Gastroesophageal sphincter (tissue), 4 donors: ENCODE measurements at places on chromosomes 3 and 15. TPM values are rescaled to one million over a fixed set of nuclear protein-coding genes. Genes with fewer than 3 reads are reported as not detected.
A peak's percentile ranks its signal among the peaks of the same experiment; 100 is the strongest.

DNA sequence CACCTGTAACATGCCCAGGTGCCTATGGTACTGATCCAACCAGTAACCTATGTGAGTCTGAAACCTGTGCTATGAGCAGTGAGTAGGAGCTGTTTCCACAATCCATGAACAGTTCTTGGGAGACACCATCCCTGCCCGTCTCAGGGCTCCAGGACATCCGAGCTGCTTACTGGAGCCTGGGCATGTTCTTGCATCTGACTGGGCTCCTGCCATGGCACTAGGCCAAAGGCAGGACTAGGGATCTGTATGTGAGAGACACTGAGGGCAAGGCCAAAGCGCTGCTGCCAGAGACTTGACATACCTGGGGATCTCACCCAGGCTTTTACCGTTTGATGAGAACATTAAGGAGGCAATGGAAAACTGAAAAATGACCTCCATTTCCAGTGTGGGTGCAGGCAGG lies 59.8 kb downstream of the WDR76 start:
- ATAC-seq, result no peak

- ATAC-seq, result no peak
Observed at GRCh38 chr3:111607240-111607920, 12.2 kb upstream of the ZBED2 start.

GRCh38 chr3:186099178-186099577 lies 9.7 kb downstream of the ETV5 start:
- no peak for ATAC-seq

DNA sequence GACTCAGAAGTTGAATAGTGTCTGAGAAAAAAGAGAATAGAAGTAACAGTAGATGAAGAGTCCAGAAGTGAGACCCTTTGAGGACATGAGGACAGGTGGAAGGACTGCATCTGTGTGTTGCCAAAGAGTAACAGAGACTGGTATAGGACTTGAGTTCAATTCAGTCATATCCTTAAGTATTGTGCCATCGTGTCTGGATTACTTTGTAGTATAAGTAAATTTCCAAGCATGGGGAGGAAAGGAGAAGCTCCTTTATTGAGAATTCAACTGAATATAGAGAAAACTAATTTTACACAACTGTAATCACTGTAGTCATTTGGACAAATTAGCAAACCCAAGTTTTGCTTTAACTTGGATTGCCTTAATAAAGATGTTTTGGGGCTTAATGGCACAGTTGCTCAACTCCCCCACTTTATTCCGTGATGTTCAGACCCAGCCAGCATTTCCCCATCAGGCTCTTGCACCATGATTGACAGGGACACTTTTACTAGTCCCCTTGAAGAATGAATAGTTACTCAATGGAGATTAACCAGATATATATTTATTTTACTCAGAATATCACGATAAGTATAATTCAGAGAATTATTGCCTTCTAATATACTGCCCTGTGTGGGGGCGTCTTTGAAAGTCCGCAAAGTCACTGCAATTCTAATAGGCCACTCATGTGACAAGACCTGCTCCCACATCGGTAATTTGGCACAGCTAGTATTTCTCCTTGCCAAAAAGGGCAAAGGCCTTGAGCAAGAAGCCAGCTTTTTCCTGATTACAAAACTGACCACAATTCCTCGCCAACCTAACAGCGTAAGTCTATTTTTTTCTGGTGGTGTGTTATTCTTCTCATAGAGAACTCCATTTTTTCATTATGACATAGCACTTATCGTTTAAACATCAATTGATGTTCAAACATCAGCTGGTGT lies 61.3 kb downstream of the PPARG start:
- peak; percentile 55 for ATAC-seq

DNA sequence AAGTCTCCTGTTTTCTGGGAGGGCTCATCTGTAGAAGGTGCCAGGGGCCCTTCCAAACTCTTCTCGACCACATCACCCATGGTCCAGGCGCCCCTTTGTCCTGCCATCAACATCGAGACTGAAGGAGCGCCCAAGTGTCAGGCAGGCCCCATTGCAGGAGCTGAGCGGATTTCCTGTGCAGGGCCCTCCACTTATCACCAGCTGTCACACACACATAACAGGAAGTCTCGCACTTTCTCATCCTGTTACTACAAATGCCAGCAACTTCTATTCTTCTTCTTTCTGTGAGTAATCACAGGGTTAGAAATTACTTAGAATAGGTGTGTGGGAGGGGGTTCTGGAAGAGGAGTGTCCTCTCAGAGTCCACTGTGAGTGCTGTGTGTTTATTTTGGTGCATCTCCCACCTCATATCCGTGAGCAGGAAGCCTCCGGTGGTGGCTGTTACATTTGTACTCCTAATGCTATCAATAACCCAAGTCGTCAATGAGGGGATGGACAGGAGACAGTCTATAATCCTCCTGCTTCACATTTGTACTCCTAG lies at the start of gene KLHL6:
Gene KLHL6 (minus strand): TSS at position 166 of the 541 bp plus-strand sequence. CDS start 53 bp downstream, at position 113.
- ATAC-seq, result peak; percentile 43

DNA sequence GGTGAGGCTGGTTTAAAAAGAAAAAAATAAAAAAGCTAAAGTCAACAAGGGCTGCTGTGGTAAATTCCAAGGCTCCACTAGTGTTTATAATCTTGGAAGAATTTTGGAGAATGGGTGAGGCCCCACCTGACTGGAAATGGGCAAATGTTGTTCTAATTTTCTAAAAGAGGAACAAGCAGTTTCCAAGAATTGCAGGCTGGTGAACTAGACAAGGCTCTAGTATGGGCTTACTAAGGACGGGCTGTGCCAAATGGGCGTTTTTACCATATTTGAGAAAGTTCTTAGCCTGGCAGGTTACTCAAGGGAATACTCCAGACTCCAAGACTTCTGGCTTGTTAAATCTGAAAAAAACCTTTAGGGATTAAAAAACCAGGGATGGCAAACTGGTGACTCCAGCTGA lies 67.0 kb upstream of the ABHD2 start:
- ATAC-seq, result peak; percentile 76

The NMNAT3 gene
- 17.1 TPM for total RNA-seq

The GREM1 gene
- total RNA-seq, result 365 TPM

- ATAC-seq, result no peak
Observed at GRCh38 chr3:5238545-5238944, 51.0 kb downstream of the EDEM1 start.

DNA sequence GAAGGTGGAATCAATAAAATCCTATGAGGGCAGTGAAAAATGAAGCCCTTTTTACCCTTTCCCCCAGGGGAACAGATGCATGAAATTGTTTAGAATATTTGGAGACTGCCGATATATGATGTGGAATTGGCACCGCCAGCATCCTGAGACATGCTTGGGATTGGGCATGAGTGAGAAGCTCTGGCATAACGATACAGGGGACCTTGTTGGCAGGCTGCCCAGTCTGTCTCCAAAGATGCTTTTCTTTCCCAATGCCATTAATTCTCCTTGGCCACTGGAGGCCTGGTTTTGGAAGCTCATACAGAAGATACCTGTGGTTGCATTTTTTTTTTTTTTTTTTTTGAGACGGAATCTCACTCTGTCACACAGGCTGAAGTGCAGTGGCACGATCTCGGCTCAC lies 800.6 kb upstream of the LMCD1 start:
- no peak for ATAC-seq

The PIGBOS1 gene
- total RNA-seq, result 12.3 TPM

- ATAC-seq, result no peak
Observed at GRCh38 chr3:174132006-174132405, 727.1 kb upstream of the NAALADL2 start.

The CHRD gene
- total RNA-seq, result 27.4 TPM

DNA sequence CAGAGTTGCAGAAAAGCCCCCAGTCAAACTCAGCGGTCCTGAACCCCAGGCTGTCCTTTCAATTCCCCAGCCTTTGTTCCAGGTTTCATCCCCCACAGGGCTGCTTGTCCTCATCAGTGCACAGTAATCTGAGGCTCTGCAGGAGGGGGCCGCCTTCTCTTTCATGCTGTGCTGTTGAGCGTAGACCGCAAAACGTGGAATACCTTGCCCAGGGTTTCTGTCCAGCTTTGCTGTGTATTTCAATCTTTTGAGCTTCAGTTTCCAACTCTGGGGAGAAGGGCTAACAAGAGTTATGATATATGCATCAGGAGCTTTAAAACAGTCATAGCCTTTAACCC lies 64.8 kb downstream of the FAM43A start:
- ATAC-seq, result no peak

DNA sequence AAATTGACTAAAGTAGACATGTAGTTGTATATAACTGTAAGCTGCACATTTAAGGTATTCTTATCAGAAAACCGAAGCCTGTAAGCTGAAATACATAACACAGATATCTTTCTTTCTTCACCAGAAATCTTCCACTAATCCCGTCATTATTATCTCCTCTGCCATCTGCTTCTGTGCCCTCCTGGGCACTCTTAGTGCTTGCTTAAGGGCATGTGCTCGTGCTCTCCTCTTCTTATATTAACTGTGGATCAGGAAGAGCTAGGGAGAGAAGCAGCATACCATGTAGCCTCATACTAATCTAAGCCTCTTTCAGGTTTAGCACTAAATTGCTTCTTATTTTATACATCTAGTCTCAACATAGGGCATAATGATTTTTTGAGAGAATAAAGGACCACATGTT lies 60.8 kb downstream of the RIOX2 start:
- no peak for ATAC-seq

- no peak for ATAC-seq
Observed at GRCh38 chr3:51276046-51276445, 109.0 kb upstream of the MANF start.

DNA sequence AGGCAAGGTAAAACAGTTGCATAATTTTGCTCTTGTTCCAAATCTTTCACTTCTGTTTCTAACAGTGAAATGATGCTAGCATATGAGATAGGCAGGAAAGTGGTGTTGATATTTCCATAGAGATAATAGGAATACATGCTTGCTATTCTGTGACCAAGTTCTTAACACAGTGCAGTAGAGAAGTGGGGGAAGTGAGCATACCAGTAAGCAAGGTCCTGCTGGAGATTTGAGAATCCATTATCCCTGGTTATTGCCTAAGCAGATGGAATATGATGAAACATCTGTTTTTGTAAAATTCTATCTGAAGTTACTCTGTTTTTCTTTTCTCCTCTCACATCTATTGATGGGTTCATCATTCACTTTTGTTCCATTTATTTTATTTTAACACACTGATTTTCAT lies 28.7 kb downstream of the USP8 start:
- no peak for ATAC-seq

The FURIN gene
- 48.0 TPM for total RNA-seq

The REC114 gene
- total RNA-seq, result not detected

- ATAC-seq, result peak; percentile 72
Observed at GRCh38 chr3:9864200-9864927, 15.7 kb downstream of the CIDEC start.

DNA sequence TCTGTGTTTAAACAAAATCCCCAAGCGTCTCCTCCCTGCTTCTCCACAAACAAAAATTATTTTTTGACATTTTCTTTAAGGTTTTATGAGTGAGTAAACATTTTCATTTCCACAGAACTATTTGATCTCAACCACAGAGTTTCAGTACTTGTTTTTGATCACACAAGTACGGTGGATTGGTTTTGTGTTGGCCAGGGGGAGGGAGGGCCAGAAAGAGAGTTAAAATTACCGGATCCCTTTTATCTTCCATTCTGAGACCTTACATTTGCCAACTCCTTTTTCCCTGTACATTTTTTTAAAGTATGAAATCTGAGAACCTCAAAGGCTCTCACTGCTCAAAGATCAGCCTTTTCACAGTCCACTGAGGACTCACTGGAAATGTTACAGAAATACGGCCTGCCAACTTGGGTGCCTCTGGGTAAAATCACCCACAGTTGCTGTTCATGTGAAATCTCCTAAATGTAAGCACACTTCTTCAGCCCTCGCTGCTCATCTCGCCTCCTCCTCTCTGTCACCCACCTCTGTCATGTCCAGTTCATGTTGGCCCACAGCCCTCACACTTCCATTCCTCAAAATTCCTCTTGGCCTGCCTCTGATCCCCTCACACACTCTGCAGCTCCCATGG lies 1.7 kb downstream of the HOMER2 start:
- ATAC-seq, result no peak

- no peak for ATAC-seq
Observed at GRCh38 chr3:18703798-18704197, 278.7 kb upstream of the SATB1 start.

The GNAT1 gene
- total RNA-seq, result not detected

DNA sequence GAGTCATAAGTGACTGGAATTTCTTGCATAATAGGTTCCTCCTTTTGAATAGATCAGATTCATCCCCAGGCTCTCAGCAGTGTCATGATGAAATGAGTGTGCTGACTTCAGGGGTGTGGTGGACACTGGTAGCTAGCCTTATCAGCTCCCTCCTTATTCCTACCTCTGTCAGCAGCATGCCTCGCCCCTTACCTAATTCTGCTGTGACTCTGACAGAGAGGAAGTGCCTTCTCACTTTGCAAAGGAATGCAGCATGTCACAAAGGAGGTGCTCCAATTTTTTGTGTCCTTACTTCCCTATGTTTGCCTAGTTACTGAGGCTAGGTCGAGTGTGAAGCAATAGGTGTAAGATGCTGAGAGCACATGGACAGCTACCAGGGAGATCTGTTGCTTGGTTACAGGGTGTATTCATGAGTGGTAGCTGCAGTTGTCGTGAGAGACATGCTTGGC lies 90.6 kb downstream of the TNFAIP8L3 start:
- ATAC-seq, result peak; percentile 82
